ENCODE measurements at places on chromosomes 12 and 14.

- DNase-seq = no peak
Observed at GRCh38 chr12:50297027-50297426, 13.7 kb upstream of the LIMA1 start.

GRCh38 chr14:80862983-80863382, 78.6 kb downstream of the CEP128 start:
- DNase-seq = no peak

- DNase-seq = no peak
Observed at GRCh38 chr12:117026921-117027250, 72.3 kb downstream of the TESC start.

GRCh38 chr14:91835920-91836843, 31.2 kb downstream of the TC2N start:
- DNase-seq = peak; percentile 74

DNA sequence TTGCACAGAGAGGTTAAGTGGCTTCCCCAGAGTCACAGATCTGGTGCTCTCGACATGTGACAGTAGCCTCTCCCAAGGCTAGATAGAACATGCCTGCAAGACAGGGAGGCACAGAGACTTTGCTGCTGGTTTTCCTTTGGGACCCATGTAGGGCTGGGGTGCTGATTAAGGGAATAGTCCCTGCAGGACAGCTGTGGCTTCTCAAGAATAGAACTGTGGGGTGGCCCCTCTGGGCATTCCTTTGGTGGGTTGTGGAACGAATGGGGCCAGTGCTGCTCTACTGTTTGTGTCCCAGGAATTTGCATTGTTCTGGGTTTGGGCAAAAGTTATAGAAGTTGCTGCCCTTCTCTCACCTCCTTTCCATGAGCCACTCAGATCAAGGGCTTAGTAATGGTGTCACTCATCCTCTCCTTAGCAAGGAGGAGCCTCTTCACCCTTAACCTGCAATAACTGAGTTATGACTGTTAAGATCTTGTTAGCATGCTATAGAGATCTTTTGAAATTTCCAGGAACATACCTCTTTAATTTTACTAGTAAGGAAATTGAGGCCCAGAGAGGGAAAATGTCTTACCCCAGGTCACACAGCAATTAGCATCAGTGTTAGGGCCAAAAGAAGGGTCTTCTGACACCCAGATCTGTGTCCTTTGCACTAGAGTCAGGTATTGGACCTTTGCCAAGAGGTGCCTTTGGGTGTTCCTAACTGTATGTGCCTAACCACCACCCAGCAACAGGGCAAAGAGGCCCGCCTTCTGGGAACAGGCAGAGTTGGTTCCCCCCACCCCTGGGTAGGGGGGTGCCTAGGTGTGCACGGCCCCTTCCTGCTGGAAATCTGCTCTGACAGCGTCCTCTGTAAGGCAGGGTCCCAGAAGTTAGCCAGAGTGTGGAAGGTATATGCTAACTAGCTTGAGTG, 31.4 kb downstream of the CD9 start:
- no peak for DNase-seq

DNA sequence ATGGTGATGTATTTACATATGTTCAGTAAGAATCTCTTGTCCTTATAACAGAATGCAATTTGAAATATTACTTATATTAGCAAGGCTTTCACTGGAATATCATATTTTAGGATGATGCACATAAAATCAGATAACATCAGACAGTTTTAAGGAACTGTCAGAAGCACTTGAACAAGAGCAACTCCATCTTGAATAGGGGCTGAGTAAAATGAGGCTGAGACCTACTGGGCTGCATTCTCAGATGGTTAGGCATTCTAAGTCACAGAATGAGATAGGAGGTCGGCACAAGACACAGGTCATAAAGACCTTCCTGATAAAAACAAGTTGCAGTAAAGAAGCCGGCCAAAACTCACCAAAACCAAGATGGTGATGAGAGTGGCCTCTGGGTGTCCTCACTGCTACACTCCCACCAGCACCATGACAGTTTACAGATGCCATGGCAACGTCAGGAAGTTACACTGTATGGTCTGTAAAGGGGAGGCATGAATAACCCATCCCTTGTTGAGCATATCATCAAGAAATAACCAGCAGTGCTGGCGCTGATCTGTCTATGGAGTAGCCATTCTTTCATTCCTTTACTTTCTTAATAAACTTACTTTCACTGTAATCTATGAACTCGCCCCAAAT, 27.6 kb upstream of the ETV6 start:
- DNase-seq = no peak

- DNase-seq = no peak
Observed at GRCh38 chr12:39586816-39587215, 32.8 kb downstream of the ABCD2 start.

DNA sequence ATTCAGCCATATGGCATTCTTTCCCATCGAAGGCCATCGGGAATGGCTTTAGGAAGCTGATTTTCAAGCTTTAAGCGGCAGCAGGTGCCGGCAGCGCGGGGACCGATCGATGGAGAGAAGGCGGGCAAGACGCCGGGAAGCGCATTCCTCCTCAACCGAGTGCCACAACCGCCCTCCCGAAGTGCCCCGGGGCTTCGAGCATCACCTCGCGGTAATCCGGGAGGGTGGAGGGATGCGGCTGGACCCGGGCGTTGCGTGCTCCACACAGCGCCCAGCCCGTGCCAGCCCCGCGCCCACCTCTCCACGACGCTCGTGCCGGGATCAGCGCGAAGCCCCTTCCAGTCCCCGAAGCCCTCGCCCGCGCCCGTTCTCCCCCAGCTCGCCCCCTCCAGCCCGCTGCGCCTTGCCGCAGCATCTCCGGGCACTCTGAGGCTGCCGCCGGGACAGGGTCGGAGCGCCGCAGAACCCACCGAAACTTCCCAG, 3.2 kb downstream of the USP44 start:
- DNase-seq = no peak

- no peak for DNase-seq
Observed at GRCh38 chr14:33369041-33369440, 430.4 kb downstream of the NPAS3 start.

DNA sequence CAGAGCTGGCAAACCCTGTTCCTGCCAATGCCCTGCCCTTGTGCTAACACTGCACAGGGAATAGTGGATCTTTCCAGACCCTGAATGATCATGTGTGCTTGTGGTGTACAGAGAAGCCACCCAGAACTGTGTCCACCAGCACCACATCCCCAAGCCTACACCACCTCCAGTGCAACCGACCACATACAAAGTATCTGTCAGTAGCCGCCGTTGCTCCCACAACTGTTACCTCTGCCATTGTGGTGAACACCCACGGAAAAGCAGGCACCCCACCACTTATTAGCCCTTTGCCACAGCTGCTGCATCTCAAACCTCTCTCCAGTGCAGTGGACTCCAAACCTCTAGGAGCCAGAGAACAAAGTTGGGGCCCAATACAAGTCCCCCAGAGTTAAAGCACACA, 1049.6 kb downstream of the TRHDE start:
- DNase-seq = no peak

- no peak for DNase-seq
Observed at GRCh38 chr14:69561893-69562292, 12.8 kb downstream of the CCDC177 start.

DNA sequence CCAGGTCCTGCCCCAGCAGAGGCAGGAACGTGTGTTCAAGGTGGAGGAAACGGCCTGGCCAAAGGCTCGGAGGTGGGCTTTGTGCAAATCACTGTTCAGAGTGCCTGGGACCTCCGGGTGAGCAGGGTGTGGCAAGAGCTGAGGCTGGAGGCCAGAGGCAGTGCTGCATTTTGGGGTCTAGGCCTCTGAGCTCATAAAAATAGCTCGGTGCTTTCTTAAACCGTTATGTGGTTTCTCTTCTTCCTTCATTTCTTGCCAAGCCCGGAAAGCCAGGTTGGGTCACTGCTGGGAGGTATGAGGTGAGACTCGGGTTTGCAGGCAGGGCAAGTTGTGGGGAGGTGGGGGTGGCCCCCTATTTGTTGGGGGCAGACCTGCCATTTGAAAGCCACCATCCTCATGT, 178.8 kb upstream of the MYL2 start:
- no peak for DNase-seq

- no peak for DNase-seq
Observed at GRCh38 chr12:50192908-50193307, 25.7 kb upstream of the CERS5 start.

- DNase-seq = no peak
Observed at GRCh38 chr14:24331731-24332267, 3.1 kb downstream of the ADCY4 start.

GRCh38 chr12:124542021-124542949, 25.1 kb downstream of the NCOR2 start:
- no peak for DNase-seq

- no peak for DNase-seq
Observed at GRCh38 chr12:67002720-67003119, 266.4 kb upstream of the CAND1 start.

DNA sequence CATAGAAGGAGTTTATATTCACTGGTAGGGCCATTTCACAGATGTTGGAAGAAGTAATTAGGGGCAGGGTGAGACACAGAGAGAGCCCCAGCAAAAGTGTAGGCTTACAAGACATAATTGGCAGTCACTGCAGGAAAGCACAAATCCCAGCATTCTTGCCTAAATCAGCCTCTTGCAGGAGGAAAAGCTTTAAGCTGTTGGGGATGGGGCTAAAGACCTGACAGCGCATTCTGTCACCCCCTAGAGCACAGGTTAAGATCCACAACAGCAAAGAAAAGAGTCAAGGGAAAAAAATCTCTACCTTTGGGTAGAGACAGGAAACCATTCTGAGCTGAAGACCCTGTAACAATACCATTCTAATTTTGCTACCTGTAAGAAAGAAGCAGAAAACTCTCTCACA, 409.0 kb downstream of the DAD1 start:
- no peak for DNase-seq

GRCh38 chr14:95222870-95223398, 65.6 kb upstream of the DICER1 start:
- no peak for DNase-seq

DNA sequence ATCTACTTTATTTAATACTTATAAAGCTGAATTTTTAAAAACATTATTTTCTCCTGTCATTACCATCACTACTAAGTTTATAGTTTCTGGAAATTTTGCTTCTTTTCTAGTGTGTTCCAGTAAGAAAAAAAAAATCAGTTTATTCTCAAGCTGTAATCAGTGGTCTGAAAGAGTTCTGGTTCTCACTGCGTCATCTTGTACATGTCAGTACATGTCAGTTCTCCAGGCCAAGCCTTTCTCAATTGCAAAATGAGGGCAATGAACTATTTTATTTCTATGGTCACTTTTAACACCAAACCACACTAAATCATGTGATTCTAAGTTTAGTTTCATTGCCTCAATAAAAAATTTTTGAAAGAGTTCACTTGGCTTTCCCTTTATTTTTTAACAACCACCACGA, 468.9 kb upstream of the LRFN5 start:
- no peak for DNase-seq

DNA sequence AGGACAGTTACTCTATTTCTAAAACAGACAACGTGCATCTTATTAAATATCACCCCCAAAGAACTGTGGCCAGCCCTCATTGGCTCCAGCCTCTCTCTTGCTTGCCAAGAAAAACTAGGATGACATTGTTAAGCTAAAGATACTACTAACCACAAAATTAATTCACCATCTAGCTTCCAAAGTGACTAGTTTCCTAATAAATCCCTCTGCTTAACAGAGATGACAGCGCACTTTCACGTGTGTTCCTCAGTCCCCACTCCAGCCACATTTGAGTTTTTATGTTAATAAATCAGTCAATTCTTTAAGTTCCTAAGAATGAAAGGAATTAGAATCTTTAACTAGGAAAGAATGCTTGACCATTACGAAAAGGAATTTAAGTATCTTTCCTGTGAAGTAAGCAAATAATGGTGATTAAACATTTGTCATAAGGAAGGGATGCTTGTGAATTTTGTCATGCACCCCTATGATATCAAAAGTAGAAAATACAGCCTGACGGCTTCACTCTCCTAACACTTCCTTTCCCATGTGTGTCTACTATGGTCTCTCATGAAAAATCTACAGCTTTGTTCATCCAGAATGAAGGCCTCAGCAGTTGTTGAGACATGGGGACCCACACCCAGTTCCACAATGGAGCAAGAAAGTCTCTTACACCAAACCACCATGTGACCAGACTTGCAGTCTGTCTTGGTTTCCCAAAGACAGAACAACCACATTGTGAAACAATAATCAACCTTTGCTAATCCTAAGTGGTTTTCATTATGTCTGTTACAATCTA, 8.1 kb downstream of the CORO1C start:
- DNase-seq = no peak

DNA sequence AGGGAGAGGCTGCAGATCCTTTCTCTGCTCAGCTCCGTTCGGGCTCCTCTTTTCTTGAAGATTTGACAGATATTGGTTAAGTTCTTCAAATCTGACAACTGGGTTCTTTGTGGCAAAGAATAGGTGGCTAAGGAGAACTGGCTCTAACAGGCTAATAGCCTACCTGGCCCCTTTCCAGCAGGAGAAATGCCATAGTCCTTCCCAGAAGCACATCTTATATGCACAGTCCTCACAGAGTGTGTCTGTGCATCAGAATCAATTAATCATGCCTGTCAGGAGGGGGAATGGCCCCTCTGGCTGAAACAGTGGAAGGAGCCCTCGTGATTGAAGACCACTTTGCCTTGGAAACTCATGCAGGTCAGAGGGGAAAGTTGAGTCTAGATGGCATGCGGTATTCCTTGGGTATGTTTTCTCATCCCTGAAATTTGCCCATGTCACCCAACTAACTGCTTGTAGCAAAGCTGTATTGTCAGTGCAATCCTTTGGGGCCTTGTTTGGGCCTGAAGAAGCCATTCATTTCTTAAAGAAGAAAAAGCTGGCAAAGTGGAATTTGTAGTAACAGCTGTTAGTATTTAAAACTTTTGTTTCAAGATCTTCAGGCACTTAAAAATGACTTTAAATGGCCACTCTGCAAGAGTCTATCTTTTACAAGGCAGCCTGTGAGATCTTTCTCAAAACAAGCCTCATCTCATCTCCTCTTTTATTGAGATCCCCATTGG, 251.5 kb downstream of the ZFP36L1 start:
- no peak for DNase-seq

- DNase-seq = no peak
Observed at GRCh38 chr12:109266106-109266879, 42.8 kb downstream of the FOXN4 start.

- no peak for DNase-seq
Observed at GRCh38 chr12:86233126-86233525, 23.1 kb downstream of the MGAT4C start.

DNA sequence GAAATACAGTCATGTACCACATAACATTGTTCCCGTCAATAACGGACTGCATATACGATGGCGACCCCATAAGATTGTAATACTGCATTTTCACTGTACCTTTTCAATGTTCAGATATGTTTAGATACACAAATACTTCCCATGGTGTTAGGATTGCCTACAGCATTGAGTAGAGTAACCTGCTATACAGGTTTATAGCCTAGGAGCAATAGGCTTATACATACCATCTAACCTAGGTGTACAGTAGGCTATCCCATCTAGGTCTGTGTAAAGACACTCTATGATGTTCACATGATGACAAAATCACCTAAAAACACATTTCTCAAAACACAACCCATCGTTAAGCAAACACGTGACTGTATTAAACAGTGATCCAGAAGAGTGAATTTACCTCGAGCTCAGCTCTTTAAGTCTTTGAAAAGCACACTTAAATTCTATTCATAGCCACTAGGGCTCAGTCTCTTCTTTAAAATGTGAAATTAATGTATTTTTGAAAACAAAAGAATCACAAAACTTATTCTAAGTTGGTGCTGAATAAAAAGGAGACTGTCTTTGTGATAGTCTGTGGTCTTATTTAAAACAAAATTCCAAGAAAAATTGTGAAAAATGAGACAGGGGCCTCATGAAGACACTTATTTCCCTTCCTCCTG, 239.1 kb upstream of the ARID2 start:
- DNase-seq = no peak

GRCh38 chr14:27587103-27587502, 989.3 kb upstream of the NOVA1 start:
- no peak for DNase-seq
